NCI-H2171 treated with DMSO at 0.1 percent for 48 hours (cell line): ENCODE measurements at places on chromosomes 3 and 15.
A peak's percentile ranks its signal among the peaks of the same experiment; 100 is the strongest.

GRCh38 chr3:46378426-46378942 lies 7.7 kb downstream of the CCR5 start:
- no peak for DNase-seq

DNA sequence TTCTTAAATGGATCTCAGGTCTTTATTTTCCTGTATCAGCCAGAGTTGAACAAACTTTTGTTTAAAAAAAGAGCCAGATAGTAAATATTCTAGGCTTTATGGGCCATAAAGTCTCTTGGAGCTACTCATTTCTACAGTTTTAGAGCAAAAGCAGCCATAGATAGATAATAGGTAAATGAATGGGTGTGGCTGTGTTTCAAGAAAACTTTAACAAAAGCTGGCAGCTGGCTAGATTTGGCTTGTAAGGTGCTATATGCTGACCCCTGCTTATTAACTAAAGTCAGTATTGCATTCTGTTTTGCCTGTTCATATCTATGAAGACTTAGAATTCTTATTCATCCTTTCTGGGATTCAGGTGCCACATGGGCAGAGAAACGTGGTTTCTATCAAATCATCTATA lies 29.0 kb downstream of the MFN1 start:
- DNase-seq = no peak

- DNase-seq = no peak
These were observed 4.7 kb upstream of the ONECUT1 start for GRCh38 chr15:52794665-52795463.

GRCh38 chr15:67009576-67010569 lies 55.5 kb upstream of the SMAD3 start:
- DNase-seq = peak; percentile 9

DNA sequence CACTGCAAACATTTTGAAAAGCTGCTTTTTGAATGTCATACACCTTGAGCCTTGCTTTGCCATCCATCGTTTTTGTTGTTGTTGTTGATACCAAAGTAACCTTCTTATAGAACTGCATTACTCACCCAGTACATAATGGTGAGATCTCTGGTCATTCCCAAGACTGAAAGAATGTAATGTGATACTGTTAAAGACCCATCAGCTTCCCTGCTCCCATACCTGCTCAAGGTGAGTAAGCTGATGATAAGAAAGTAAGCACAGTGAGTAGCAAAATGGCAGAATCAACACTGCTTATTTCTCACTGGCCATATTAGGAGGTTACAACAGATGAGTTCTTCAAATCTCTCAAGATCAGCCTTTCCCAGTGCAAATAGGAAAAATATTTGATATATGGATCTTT lies 89.8 kb downstream of the CADPS start:
- no peak for DNase-seq

- no peak for DNase-seq
These were observed 178.6 kb downstream of the CPNE4 start for GRCh38 chr3:131856171-131856570.
